ENCODE measurements at places on chromosomes 2 and 18. TPM values are rescaled to one million over a fixed set of nuclear protein-coding genes. Genes with fewer than 3 reads are reported as not detected.

The FBXO36 gene
- polyA plus RNA-seq: 1.3 TPM

The IL1RL2 gene
- polyA plus RNA-seq: not detected

The NT5C1B gene
- polyA plus RNA-seq: not detected

DNA sequence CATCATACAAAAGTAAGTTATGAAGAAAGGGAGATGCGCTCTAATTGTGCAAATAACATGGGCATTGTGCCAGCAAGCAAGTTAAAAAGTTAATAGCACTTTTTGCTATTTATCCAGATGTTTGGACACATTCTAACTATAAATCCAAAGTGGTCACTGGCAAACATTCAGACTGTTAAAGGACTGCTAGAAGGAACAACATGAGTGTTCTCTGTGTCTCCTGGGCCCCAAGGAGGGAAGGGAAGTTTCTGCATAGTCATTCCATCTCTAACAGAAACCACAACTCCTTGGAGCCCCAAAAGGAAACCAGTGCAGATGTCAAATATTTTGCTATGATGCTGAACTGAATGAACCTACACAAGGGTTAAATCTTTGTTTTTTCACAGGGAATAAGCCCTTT lies 213.3 kb upstream of the HNRNPA3 start:
- H3K27me3 ChIP-seq: no peaks in the 10 kb centered on the region
- DNase-seq: no peak
- no peaks in the 10 kb centered on the region for H3K36me3 ChIP-seq
- H3K27ac ChIP-seq: no peak overlapping the region
- H3K4me3 ChIP-seq: no peak overlapping the region
- H3K4me1 ChIP-seq: no peaks in the 10 kb centered on the region

GRCh38 chr18:5287854-5288253 lies 7.7 kb downstream of the ZBTB14 start:
- no peak overlapping the region for H3K27ac ChIP-seq
- H3K36me3 ChIP-seq: peaks cover 2% of the 10 kb centered on the region
- DNase-seq: no peak

DNA sequence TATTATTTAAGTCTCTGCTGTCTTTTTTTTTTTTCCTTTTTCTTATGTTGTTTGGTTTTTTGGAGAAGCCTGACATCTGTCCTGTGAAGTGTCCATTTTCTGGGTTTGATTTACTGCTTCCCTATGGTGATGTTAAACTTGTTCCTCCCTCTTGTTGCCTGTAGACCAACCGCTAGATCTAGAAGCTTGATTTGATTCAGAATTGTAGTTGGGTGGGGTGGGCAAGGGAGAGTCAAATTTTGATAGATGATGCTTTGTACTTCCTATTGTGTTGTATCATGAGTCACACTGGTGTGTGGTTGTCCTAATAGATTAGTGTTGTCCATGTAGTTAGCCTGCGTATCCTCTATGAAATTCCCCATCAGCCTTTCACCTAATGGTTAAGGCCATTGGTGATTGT lies 35.4 kb downstream of the CAB39 start:
- no peak overlapping the region for H3K4me3 ChIP-seq
- H3K36me3 ChIP-seq: no peaks in the 10 kb centered on the region
- no peaks in the 10 kb centered on the region for H3K27me3 ChIP-seq
- H3K27ac ChIP-seq: no peak overlapping the region
- H3K4me1 ChIP-seq: peaks cover 8% of the 10 kb centered on the region

Data from aorta (tissue), 5 donors.